Left hindlimb (tissue), 1 donor: ENCODE measurements at places on chromosomes 6 and 20.

DNA sequence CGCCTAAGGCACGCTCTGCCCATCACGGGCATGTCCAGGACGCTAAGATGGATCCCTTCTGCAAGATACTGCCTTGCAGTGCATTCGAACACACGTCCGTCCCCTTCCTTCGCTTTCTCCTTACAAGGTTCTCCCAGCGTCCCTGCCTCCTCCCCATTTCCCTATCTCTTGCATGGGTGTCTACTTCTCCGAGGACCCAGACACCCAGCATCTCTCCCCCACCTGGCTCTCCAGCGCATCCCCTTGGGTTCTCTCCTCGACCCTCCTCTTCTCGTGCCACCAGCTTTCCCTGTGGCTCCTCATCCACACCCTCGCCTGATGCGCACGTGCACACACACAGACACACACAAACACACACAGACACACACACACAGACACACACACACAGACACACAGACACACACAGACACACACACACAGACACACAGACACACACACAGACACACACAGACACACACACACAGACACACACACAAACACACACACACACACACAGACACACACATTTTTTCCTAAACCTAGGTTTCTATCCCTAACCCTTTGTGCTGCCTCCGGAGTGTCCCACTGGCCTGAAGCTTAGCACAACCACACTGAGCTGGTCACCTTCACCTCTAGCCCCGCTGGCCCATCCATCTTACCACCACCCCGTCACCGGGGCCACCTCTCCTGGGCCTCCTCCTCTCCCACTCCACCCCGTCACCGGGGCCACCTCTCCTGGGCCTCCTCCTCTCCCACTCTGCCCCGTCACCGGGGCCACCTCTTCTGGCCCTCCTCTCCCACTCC, 31.9 kb downstream of the ANKRD60 start:
- DNase-seq = no peak

GRCh38 chr6:100806296-100806695, 74.8 kb downstream of the ASCC3 start:
- DNase-seq = no peak

- DNase-seq = no peak
Observed at GRCh38 chr6:147000545-147001488, 203.4 kb upstream of the STXBP5 start.

- no peak for DNase-seq
Observed at GRCh38 chr20:32021091-32021490, 10.9 kb downstream of the CCM2L start.

- no peak for DNase-seq
Observed at GRCh38 chr20:22823119-22823518, 212.0 kb upstream of the SSTR4 start.

DNA sequence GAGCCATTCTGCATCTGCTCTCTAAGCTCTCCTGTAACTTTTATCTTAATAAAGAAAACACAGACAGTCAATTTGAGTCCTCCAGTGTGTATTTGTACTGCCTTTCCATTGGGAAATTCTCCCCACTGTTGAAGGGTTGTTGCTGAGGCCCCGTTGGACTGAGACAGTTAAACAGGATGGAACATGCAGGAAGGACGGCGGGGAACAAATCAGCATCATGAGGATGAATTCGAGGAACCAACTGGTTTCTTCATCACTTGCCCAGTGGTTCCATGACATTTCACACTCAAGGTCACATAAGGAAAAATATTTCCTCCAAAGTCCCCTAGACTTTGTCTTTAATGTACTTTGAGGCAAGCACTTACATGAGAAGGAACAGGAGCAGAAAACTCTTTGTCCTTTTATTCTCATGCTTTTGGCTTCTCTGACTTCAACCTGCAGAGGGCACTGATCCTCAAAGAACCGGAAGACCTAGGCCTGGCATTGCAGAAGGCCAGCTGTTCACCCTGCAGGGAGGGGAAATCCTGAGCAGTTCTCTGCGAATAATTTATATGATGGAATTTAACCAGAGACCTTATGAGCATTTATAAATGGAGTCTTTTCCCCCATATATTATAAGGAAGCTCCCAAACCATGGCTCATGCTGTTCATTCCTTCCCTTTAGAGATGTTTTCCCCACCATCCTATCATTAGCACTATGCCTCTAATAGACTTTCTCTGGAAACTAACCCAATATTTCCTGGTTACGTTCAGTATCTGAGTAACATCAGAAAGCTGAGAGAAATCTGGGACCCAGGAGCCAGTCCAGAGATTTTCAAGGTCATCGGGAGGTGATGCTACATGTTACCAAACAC, 55.2 kb upstream of the ADGRF1 start:
- DNase-seq = peak; percentile 62

DNA sequence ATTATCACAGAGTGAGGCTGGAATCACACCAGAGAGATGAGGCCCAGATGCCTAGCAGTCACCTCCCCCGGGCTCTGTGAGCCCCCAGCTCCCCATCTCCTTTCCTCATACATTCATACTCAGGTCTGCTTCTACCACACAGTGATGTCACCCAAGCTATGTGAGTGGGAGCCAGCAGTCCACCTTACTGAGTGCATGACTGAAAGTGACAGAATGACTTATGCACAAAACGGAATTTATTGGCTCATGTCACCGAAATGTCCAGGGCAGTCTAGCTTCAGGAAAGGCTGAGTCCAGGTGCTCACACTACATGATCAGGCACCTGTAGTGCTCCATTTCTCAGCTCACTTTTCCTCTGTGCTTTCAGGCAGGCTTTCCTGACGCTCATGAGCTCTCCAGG, 36.7 kb upstream of the CCN6 start:
- DNase-seq = no peak

DNA sequence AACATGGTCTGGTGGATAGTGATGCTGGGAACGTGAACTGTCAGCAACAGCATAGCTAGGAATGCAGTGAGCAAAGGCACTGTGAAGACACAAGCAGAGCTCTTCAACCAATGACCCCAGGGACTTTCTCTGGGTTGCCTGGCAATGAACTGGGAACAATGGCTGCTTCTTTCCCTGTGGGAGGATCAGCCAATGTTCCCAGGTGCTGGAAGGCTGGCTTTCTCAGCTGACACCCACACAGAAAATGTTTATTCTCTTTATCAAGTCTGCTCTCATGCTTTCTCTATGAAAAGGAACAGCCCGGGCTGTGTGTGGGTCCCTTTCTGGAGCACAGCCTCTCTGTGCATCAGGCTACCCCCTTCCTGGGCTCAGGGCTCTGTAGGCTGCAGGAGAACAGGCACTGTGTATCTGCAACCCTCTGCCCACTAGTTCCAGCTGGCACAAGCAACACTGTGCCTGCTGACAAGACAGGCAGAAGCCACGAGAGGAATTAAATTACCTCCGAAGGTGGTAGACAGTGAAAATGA, 54.2 kb downstream of the HFE start:
- no peak for DNase-seq

DNA sequence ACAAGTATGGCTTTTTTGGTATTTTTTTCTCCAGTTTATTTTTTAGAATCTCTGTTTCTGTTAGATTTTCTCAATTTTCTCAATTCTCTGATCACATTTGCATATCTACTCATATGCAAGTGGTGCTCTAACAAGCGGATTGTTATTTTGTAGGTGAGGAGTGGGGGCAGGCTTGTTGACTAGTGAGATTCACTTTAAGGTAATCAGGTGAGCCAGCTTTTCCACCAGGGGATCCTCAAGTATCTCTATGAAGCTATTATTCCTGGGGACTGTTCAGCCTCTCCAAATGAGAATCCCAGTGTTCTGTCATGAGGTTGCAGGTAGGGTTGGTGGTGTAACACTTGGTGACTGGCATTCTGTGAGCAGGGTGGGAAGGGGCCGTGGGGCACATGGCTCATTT, 274.3 kb upstream of the FERMT1 start:
- no peak for DNase-seq

- DNase-seq = no peak
Observed at GRCh38 chr6:15874821-15875220, 212.0 kb upstream of the DTNBP1 start.

- no peak for DNase-seq
Observed at GRCh38 chr6:83231146-83231545, 38.0 kb downstream of the RWDD2A start.

DNA sequence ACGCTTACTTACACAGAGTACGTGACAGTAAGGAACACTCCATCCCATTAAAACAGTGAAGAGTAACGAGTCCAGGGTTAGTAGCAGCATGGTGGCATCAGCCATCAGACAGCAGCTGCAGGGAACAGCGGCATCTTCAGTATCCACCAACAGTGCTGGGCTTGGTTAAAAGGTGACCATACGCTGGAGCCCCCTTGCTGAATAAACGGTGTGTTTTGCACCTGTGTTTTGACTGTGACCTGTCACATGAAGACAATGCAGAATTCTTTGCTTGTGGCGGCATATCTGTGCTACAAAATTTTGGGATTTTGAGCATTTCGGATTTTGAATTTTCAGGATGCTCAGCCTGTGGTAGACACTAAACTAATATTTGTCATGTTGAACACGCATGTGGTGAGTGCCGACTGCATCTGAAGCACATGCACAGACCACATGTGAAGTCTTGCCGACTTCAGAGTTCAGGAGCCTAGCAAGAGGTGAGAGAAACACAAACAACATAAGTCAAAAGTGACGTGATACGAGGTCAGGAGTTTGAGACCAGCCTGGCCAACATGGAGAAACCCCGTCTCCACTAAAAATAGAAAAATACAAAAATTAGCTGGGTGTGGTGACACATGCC, 69.3 kb upstream of the FRMD1 start:
- no peak for DNase-seq

- DNase-seq = peak; percentile 22
Observed at GRCh38 chr6:331622-332521, 39.6 kb downstream of the DUSP22 start.

GRCh38 chr6:166341977-166342348, 382 bp downstream of the SFT2D1 start:
- DNase-seq = no peak

- no peak for DNase-seq
Observed at GRCh38 chr6:78954740-78955139, 87.4 kb downstream of the IRAK1BP1 start.

DNA sequence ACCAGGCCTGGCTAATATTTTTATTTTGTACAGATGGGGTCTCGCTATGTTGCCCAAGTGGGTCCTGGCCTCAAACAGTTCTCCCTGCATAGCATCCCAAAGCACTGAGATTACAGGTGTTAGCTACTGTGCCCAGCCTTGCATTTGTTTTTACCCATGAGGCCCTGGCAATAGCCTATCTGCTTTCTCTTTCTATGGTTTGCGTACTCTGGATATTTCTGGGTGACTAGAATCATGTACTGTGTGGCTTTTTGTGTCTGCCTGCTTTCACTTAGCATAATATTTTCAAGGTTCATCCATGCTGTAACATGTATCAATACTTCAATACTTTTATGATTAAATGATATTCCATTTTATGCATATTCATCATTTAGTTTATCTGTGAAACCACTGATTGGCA, 451.7 kb downstream of the GRIK2 start:
- DNase-seq = no peak

GRCh38 chr6:56953597-56954402, 1.1 kb upstream of the BEND6 start:
- DNase-seq = no peak

DNA sequence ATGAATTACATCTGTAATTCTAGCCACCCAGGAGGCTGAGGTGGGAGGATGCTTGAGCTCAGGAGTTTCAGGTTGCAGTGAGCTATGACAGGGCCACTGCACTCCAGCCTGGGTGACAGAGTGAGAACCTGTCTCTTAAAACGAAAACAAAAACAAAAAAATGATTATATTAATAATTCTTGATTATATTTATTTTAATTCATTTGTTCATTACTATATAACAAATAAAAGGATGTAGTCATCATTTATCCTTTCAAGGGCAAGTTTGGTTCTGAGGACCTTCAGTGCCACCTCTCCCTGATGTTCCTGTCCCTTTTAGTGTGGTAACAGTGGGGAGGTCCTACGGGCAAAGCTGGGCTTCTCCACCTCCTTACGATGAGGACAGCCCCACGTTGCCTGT, 167.1 kb upstream of the SCGN start:
- DNase-seq = no peak

DNA sequence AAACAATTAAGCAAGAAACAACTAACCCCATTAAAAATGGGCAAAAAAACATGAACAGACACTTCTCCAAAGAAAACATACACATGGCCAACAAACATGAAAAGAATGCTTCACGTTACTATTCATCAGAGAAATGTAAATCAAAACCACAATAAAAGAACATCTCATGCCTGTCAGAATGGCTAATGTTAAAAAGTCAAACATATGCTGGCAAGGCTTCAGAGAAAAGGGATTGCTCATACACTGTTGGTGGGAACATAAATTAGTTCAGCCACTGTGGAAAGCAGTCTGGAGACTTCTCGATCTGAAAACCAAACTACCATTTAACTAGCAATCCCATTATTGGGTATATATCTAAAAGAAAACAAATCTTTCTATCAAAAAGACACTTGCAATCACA, 217.5 kb downstream of the TINAG start:
- no peak for DNase-seq

DNA sequence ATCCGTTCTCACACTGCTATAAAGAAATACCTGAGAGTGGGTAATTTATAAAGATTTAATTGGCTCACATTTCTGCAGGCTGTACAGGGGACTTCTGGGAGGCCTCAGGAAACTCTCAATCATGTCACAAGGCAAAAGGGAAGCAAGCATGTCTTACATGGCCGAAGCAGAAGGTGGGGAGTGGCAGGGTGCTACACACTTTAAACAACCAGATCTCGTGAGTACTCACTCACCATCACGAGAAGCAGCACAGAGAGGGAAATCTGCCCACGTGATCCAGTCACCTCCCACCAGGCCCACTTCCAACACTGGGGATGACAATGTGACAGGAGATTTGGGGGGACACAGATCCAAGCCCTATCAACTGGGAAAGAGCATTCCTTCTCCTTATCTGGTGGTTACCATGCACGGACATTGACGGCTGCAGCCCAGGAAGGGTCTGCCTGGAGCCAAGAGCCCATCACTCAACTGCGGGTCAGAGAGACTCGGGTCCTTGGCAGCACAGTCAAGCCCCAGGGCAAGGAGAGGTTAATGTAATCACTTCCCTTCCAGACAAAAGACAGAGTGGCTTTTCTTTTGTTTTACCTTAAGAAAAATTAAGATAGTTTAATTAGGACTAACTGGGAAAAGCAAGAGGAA, 112.3 kb upstream of the CST7 start:
- no peak for DNase-seq
